ENCODE measurements at places on chromosomes 12 and 14.

- no peak for DNase-seq
Measured at GRCh38 chr14:72513965-72514659, 379.8 kb downstream of the DPF3 start.

- no peak for DNase-seq
Measured at GRCh38 chr12:78696267-78696666, 168.3 kb upstream of the SYT1 start.

GRCh38 chr12:46089414-46090162 is 99.2 kb upstream of the SCAF11 start:
- DNase-seq: no peak

- peak; percentile 9 for DNase-seq
Measured at GRCh38 chr12:131136539-131136872, 182.8 kb downstream of the ADGRD1 start.

DNA sequence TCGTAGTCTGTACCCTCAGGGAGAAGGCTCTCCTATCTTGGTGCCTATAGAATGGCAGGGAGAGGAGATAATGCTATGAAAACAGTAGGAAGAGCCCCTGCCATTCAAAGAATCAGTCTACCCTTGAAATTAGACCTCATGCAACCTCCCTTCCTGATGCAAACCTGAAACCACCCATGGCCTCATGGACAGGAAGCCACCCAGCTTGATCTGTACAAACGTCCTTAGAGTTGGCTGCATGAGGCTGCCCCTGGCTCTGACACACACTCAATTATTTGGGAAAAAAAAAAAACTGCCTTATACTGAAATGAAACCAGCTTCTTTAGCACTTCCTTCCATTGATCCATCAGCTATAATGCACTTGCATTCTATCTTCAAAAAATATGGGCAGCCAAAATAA is 116.6 kb upstream of the BCL2L14 start:
- no peak for DNase-seq

DNA sequence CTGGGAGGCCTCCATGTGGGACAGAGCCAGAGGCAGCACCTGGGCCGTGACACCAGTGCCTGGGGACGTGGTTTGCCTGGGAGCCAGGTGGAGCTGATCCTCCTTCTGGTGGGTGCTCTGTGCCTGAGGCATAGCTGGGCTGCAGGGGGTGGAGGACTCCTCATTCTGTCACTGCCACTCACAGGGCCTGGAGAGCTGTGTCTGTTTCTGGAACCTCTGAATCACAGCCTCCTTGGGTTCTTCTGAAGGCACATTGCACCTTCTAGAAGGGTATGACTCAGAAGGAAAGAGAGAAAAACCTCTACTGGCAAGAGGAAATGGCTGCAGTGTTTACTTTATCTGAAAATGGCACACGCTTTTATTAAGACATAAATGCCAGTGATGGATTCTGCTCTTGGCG is 659.8 kb downstream of the VRK1 start:
- DNase-seq: peak; percentile 83
